Body of pancreas (tissue), 4 donors: ENCODE measurements at places on chromosomes 3 and 15. TPM values are rescaled to one million over a fixed set of nuclear protein-coding genes. Genes with fewer than 3 reads are reported as not detected.

The HIGD2B gene
- total RNA-seq = not detected

The NDUFAF3 gene
- total RNA-seq = 55.0 TPM

GRCh38 chr3:86702381-86702958 is 288.5 kb downstream of the VGLL3 start:
- no peak overlapping the region for H3K27ac ChIP-seq
- no peaks in the 10 kb centered on the region for H3K36me3 ChIP-seq
- no peaks in the 10 kb centered on the region for H3K27me3 ChIP-seq
- DNase-seq = no peak
- H3K4me3 ChIP-seq = no peak overlapping the region
- no peaks in the 10 kb centered on the region for H3K4me1 ChIP-seq

GRCh38 chr3:138348754-138349739 is 668 bp downstream of the MRAS start:
- DNase-seq = peak; percentile 20
- no peaks in the 10 kb centered on the region for H3K36me3 ChIP-seq
- H3K27ac ChIP-seq = peak overlapping the region; percentile 84
- H3K4me1 ChIP-seq = peaks cover 22% of the 10 kb centered on the region
- H3K4me3 ChIP-seq = peak overlapping the region; percentile 31
- no peaks in the 10 kb centered on the region for H3K27me3 ChIP-seq

DNA sequence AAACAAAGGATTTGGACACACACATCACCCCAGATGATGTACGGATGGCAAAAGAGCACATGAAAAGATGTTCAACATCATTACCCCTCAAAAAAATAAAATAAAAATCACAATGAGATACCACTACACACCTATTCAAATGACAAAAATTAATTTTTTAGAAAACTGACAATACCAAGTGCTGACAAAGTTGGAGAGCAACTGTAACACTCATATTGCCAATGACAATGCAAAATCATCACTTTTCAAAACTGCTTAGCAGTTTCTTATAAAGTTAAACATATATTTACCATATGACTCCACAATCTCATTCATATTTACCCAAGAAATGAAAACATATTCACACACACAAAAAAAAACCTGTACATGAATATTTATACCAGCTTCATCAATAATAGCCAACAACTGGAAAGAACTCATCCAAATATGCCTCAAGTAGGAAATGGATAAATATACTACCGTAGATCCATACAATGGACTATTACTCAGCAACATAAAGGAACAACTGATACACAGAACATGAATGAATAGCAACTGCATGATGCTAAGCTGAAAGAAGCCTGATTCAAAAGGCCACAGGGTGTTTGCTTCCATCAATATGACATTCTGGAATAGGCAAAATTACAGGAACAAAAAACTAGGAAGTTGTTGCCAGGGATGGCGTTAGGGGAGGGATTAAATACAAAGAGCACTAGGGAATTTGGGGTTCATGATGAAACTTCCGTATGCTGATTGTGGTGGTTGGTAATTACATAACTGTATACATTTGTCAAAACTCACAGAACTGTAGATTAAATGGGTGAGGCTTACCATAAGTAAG is 1.3 kb downstream of the FSIP1 start:
- peaks cover 34% of the 10 kb centered on the region for H3K4me1 ChIP-seq
- no peaks in the 10 kb centered on the region for H3K36me3 ChIP-seq
- no peak for DNase-seq
- H3K27me3 ChIP-seq = no peaks in the 10 kb centered on the region

The ZDHHC23 gene
- 5.6 TPM for total RNA-seq

The SNX33 gene
- total RNA-seq = 19.8 TPM

GRCh38 chr3:24704496-24704895 is 209.8 kb upstream of the THRB start:
- H3K27me3 ChIP-seq = no peaks in the 10 kb centered on the region
- H3K36me3 ChIP-seq = no peaks in the 10 kb centered on the region
- DNase-seq = no peak

GRCh38 chr3:119098619-119099222 is 47.2 kb upstream of the TEX55 start:
- H3K27me3 ChIP-seq = no peaks in the 10 kb centered on the region
- H3K4me3 ChIP-seq = no peak overlapping the region
- DNase-seq = no peak
- no peak overlapping the region for H3K27ac ChIP-seq
- no peaks in the 10 kb centered on the region for H3K36me3 ChIP-seq
- H3K4me1 ChIP-seq = no peaks in the 10 kb centered on the region

GRCh38 chr3:15361494-15362214 is 29.3 kb upstream of the SH3BP5 start:
- H3K27me3 ChIP-seq = no peaks in the 10 kb centered on the region
- DNase-seq = no peak

- no peaks in the 10 kb centered on the region for H3K36me3 ChIP-seq
- no peak for DNase-seq
- no peak overlapping the region for H3K27ac ChIP-seq
- no peaks in the 10 kb centered on the region for H3K4me1 ChIP-seq
These were observed 25.2 kb downstream of the PIGB start for GRCh38 chr15:55344206-55344605.

DNA sequence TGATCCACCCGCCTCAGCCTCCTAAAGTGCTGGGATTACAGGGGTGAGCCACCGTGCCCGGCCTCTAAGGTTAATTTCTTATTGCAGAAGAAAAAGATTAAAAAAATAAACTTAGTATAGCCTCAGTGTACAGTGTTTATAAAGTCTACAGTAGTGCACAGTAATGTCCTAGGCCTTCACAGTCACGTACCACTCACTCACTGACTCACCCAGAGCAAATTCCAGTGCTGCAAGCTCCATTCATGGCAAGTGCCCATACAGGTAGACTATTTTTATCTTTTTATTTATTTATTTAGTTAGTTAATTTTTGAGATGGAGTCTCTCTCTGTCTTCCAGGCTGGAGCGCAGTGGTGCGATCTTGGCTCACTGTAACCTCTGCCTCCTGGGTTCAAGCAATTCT is 3.2 kb upstream of the FLNB start:
- no peak overlapping the region for H3K27ac ChIP-seq
- H3K4me1 ChIP-seq = peaks cover under 1% of the 10 kb centered on the region
- H3K27me3 ChIP-seq = no peaks in the 10 kb centered on the region
- no peak overlapping the region for H3K4me3 ChIP-seq
- no peak for DNase-seq
